Epithelial cell of proximal tubule (primary cell): ENCODE measurements at places on chromosomes 12 and 14. TPM values are rescaled to one million over a fixed set of nuclear protein-coding genes. Genes with fewer than 3 reads are reported as not detected.

USP44 gene
- 2.1 and 7.9 TPM in 2 replicates for total RNA-seq

NOP9 gene
- total RNA-seq = 17.1 and 32.6 TPM in 2 replicates

HOXC4 gene
- total RNA-seq = 2.8 and 3.3 TPM in 2 replicates

MMP17 gene
- 0.69 and 3.6 TPM in 2 replicates for total RNA-seq
